ENCODE measurements at places on chromosomes 4 and X. TPM values are rescaled to one million over a fixed set of nuclear protein-coding genes. Genes with fewer than 3 reads are reported as not detected.

GRCh38 chr4:2636331-2636730 is 99.9 kb downstream of the FAM193A start:
- DNase-seq: no peak

The GATA1 gene
- not detected for polyA plus RNA-seq

The DAPP1 gene
- 18.3 TPM for polyA plus RNA-seq

DNA sequence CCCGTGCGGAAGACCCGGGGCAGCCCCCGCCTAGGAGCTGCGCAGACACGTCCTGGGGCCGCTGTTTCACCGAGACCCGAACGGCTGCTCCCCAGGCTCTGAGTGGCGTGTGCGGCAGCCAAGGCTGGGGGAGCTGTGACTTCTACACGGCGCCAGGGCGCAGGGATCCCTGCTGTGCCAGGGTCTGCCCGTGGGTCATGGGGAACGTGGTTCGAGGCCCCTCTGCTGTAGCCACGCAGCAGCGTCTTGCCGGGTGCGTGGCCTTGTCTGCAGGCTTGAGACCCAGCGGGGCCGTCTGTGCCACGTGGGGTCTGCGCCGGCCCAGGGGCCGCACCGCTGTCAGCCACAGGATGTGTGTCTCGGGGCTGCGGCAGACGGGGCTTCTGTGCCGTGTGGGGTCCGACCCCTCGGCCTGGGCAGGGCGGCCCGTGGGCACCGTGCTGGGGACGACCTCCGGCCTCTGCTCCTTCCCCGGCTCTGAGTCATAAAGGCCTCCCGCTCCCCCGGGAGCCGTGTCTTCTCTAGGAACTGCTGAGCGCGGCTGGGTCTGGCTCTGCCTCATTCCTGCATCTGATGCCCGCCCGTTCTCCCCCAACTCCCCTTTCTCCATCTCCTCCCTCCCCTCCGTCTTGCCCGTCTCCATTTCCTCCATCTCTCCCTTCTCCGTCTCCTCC is 12.7 kb upstream of the GTPBP6 start:
- no peak for DNase-seq

- no peak for DNase-seq
These were observed 832.5 kb upstream of the GRID2 start for GRCh38 chr4:91471280-91471679.

- DNase-seq: no peak
These were observed 6.3 kb upstream of the C4orf36 start for GRCh38 chr4:86898562-86898961.

GRCh38 chr4:32932156-32932555 is 2212.0 kb downstream of the PCDH7 start:
- DNase-seq: no peak

- no peak for DNase-seq
These were observed 63.9 kb upstream of the FAT1 start for GRCh38 chr4:186787536-186787935.

DNA sequence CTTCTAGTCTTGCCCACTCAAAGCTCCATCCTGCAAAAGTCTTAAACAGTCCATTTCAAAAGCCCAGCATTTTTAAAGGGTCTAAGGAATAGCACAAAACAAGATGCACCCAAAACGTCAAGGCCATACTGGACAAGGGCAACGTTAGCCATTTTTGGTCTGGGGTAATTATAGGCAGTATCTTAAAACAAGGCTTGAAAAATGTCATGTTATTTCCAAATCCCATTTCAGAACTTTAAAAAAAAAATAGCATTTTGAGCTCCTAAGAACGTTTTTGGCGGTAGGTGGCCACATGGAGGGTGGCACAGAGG is 584 bp upstream of the TMEM165 start:
- no peak for DNase-seq

The TEC gene
- polyA plus RNA-seq: 0.17 TPM

DNA sequence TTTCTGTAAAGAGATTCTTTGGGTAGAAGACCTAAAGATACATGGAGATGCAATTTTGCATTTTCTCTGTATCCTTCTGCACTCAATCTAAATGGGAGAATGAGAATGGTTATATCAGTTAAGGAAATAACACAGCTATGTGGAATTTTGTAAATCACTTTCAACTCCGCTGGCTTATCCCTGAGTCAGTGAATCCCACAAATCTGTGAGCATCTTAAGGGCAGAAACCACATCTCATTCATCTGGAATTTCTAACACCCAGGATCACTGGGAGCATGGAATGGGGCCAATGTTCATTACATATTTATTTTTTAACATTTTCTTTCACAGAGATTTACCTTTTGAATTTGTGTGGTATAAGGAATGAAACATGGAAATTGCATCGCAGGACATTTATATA is 167.8 kb downstream of the CFAP47 start:
- no peak for DNase-seq

The PABPC5 gene
- polyA plus RNA-seq: not detected

DNA sequence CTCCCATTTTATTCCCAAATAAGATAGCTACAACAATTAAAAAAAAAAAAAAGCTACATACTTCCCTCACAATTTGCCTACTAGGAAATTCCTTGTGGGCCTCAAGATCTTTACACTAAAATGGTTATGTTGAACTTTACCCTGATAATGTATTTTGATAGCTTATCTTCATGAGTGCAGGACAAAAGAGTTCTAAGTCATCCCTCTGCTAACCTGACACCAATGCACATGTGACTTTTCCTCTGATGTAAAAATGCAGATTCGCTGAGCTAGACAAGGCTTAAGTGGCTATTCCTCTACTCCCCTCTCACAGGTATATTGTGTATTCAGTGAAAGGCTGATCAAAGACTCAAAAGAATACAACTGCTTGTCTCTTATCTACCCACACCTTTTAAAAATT is 22.5 kb downstream of the ELF2 start:
- DNase-seq: no peak

GRCh38 chr4:124555959-124556358 is 156.6 kb downstream of the ANKRD50 start:
- DNase-seq: no peak

GRCh38 chrX:16606142-16606720 is 43.7 kb upstream of the S100G start:
- DNase-seq: no peak

The CENPE gene
- 5.8 TPM for polyA plus RNA-seq

DNA sequence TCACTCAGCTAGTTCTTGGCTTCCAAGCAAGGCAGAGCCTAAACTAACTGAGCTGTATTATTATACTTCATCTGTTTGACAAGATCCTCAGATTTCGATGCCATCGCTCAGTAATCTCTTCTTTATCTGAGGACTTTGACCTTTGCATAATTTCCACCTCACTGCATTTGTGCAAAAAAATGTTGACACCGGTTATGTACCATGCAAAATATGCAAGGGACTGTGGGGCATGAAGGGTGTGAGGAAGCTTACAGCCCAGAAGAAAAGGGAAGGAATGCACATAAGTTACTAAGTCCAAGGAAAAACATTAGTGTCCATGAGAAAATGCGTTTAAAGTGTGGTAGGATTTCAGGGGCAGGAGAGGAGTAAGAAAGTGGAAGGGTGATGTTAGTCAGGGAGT is 295.4 kb downstream of the PACRGL start:
- no peak for DNase-seq

All from mammary epithelial cell (primary cell).